ENCODE measurements at places on chromosomes 1 and 21. TPM values are rescaled to one million over a fixed set of nuclear protein-coding genes. Genes with fewer than 3 reads are reported as not detected.

Gene GNG4
- 19.6 TPM for total RNA-seq

Gene MRAP
- total RNA-seq = 0.89 TPM

- no peaks in the 10 kb centered on the region for H3K27me3 ChIP-seq
- no peak overlapping the region for H3K4me3 ChIP-seq
- H3K27ac ChIP-seq = no peak overlapping the region
- DNase-seq = no peak
These were observed 302.7 kb downstream of the GRIK1 start for GRCh38 chr21:29637134-29637533.

GRCh38 chr1:19273106-19273843 lies 15.3 kb downstream of the AKR7A3 start:
- H3K36me3 ChIP-seq = peaks cover 3% of the 10 kb centered on the region
- no peak for DNase-seq
- no peak overlapping the region for H3K27ac ChIP-seq
- no peaks in the 10 kb centered on the region for H3K27me3 ChIP-seq
- H3K4me1 ChIP-seq = peaks cover 6% of the 10 kb centered on the region

DNA sequence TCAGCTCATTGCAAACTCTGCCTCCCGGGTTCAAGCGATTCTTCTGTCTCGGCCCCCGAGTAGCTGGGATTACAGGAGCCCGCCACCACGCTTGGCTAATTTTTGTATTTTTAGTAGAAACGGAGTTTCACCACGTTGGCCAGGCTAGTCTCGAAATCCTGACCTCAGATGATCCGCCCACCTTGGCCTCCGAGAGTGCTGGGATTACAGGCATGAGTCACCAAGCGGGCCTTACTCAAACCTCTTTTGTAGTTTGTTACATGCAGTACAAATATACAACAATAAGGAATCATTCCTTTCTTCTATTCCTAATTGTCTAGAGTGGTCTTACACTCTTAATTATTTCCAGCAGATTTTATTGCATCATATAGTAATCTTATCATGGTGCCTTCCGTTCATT lies 16.6 kb downstream of the SPATA17 start:
- H3K4me3 ChIP-seq = no peak overlapping the region
- no peaks in the 10 kb centered on the region for H3K27me3 ChIP-seq
- no peak overlapping the region for H3K27ac ChIP-seq
